GM18507 (cell line): ENCODE measurements at places on chromosomes 13 and 19.

DNA sequence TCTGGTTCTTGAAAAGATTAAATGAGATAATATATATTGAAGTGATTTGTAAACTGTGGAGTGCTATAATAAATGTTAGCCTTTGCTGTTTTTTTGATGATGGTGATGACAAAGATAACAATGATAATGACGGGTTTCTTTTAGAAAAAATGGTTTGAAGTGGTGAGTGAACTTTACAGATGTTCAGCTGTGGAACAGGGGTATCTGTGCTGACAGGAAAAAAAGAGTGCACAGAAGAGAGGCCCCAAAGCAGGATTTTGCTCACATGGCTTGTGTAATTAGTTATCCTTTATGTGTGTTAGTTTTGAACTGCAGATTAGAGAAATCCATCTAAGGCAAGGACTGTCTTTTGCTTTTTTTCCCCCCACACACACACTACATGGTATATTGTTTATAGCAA, 119.2 kb downstream of the CYSLTR2 start:
- no peak for DNase-seq

GRCh38 chr13:19181021-19181620, 503 bp downstream of the TUBA3C start:
- no peak for DNase-seq

- no peak for DNase-seq
Observed at GRCh38 chr13:33228648-33229445, 56.7 kb downstream of the STARD13 start.

DNA sequence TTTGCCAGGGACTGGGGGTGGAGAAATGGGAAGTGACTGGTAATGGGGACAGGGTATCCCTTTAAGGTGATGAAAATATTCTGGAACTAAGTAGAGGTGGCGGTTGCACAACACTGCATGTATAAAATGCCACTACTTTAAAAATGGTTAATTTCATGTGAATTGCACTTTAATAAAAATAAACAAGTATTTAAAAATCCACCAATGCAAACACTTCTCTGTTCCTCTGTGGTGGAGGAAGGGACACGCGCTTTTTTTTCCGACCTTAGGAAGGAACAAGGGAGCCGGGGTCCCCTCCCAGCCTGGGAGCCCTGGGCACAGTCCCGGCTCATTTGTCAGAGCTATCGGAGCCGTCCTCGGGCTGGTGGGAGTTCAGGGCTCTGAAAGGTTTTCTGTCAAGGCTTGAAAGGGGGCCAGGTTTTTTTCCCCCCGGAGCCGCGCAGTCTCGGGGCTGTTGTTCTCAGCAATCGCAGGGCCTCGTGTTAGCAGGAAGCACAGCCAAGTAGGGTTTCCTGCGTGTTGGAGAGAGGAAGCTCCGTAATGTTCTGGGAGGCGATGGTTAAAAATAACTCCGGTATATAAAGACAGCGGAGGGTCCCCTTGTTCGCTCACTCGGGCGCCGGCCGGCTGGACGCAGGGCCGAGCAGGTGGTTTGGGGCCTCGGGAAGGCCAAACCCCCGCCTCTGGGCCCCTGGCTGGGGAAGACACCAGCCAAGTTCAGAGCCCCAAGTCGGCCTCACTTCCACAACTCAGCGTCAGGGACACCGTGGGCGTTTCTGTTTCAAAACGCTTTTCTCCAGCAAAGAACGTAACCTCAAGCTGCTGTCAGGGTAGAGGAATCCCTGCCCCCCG, 41.2 kb upstream of the KLF2 start:
- no peak for DNase-seq

- DNase-seq, result no peak
Observed at GRCh38 chr19:32063601-32064000, 281.8 kb upstream of the ZNF507 start.

DNA sequence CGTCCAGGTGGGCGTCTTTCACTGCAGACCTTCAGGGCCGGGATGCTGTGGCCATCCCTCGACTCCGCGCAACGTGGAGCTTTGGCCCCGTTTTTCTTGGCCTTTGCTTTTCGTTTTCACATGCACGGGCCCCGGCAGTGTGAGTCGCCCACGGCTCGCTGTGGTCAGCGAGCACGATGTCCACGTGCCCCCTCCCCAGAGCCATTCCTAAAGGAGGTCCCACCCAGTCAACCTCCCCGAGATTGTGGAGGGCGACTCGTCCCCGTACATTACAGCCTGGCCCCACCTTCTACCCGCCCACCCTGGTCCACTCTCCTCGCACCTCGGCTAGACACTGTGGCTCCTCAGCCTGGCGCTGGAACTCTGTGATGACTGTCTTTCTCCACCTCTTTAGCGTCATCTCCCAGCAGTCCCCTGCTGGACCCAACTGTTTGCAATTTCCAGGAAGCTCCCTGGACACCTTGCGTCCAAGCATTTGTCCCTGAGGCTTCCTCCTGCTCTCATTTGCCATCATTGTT, 405 bp downstream of the ZNF446 start:
- no peak for DNase-seq

DNA sequence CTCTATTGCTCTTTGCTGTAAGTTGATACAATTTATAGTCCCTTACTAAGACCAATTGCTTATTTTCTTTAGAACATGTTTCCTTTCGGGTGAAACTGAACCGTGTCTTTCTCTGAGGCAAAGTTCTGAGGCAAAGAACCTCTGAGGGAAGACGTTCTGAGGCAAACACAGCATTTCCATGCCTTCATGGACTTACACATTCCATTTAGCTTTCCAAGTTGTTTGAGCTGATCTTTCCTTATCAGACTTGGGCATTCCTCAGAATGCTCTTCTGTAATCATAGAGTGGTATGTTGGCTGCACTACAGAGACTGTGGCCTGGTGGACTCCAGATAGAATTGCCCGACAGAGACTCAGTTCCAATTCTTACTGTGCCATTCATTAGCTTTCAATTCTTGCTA, 579.1 kb downstream of the KCTD12 start:
- no peak for DNase-seq

DNA sequence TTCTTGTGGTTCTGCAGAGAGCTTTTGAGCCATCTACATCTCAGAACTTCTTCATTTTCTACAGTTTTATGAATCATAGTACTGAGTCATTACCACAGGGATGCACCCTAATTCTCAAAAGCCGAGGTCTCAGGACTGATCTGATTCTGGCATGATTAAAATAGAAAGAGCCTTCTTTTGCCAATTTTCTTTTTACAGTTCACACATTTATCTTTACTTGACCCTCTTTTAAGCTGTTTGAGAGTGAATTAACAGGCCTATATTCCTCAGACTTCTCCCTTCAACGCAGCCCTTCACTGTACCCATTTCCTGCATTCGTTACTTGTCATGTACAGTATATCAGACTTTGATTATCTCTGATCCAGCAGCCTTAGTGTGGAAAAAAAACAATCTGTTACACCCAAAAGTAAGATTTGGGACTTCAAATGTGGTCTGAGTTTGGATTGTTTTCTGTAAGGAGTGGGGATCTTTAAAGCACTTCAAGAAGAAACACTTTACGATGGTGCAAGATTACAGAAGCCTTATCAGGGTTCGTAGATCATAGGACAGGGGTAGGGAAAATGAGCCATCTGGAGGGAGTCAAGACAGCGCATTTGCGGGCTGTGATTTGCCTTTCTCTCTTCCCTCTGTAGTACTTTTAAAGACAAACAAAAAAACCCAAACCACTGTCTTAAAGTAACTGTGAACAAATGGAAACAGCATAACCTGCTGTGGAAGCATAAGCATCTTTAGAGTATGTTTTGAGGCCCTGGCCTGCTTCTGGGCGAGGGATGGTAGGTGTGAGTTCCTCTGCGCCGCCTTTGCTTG, 15.3 kb upstream of the GPR183 start:
- DNase-seq, result no peak

GRCh38 chr13:43303033-43303729, 279.8 kb downstream of the DNAJC15 start:
- DNase-seq, result no peak

DNA sequence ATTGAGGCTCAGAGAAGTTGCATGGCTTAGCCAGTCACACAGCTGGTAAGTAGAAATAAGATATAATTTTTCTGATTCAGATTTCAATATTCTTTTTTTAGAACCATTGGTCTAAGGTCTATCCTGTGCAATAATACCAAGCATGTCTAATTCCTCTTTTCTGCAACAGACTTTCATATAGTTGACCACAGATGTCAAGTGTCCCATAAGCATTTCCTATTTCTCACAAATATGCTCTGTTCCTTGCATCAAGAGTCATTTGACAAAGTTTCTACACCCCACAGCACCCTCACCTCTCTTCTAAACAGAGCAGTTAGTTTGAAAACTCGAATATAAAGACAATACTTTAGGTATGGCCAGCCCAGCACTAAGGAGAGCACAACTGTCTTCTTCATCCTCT, 26.8 kb upstream of the SACS start:
- peak; percentile 11 for DNase-seq

DNA sequence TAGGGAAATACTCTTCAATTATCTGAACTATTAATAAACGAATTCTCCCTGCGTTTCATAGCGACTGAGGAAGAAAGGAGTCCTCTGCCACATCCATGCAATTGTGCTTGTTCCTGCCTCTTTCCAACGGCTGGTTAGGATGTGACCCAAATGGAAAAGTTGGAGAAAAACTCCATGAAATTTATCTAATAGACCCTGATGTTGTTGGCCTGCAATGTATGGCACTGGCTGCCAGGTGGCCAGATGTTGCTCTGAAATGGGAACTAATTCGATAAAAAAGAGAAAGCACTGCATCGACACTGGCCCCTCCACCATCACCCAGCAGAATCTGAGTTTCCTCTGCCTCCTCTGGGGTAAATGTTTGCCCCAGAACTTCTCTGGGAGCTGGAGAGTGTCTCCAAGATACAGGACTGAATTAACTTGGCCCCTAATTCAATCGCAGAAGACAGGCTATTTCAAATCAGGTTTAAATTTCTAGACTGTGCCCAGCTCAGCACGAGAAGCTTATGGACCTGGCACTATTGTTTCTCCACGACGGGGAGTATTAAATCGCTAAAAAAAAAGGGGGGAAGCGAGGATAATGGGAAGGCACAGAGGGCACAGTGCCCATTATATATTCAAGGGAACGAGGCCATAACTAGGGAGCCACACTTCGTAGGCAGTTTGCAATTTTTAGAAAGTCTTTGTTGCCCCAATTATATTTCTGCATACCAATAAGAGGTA, 103.9 kb downstream of the ZIC5 start:
- DNase-seq, result no peak

DNA sequence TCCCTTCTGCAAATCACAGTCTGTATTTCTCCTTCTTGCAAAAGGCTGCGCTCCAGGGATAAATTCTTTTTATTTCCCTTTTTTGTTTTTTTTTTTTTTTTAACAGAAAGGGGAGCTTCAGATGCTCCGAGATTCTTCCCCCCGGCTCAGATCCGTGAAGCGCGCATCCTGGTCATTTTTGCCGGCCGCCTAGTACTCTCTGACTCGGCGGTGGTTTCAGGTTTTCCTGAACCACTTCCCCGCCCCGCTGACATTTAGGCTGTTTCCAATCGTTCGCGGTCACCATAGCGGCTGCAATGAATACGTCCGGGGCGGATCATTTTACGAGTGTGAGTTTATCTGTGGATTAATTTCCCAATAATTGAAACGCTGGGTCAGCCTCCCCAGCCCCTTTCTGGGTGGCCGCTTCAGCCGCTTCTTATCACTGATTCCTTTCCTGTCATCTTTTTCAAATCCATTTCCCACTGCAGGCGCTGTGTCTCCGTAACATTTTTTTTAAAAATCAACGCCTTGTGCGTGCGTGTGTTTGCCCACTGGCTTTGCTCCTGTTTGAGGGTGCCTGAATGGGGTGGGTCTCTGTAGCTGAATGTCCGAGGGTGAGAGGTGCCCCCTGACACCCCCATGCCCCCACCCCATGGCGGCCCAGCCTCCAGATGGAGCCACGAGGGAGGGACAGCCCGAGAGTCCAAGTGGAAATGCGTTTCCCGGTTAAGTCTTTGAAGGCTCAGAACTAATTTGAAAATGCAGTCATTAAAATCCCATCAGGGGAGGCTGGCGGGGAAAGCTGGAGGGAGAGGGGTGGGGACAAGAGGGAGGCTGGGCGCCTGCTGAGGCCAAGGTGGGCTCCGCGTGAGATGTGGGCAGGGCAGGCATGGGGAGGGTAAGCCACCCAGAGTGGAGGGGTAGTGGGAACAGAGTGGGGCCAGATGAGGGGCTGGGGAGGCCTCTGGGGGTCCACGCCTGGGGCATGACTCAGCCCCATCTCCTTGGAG, 10.6 kb downstream of the ONECUT3 start:
- no peak for DNase-seq

DNA sequence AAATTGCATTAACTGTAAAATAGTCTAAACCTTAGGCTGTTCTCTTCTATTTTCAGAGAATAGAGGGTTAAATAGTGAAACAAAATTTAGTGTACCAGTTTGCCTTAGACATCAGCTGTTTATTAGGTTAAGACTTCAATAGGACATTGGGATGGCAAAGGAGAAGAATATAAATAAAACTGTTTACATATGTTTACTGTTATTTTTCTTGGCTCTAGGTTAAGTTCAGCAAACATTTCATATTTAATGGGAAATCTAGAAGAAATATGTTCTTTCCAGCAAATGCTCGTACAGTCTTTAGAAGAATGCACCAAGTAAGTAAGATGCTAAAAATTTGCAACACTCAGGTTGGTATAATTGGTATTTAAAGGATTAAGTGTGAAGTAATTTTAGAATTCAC, 76.5 kb upstream of the TEX29 start:
- no peak for DNase-seq

DNA sequence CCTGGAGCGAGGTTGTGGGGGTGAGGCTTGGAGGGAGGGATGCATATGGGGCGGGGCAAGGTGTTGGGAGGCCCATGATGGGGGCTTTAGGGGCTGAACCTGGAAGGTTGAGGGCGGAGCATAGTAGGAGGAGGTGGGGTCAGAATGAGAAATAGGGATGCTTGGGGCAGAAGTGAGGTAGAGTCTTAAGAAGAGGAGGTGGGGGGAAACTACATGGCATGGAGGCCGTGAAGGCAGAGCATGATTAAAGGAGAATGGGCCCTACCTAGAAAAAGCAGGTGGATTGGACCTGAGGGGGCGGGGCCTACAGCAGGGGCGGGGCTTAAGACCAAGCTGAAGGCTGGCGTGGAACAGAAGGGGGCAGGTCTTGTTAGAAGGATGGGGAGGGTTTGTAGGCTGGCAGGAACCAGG, 799 bp downstream of the NR1H2 start:
- DNase-seq, result no peak

DNA sequence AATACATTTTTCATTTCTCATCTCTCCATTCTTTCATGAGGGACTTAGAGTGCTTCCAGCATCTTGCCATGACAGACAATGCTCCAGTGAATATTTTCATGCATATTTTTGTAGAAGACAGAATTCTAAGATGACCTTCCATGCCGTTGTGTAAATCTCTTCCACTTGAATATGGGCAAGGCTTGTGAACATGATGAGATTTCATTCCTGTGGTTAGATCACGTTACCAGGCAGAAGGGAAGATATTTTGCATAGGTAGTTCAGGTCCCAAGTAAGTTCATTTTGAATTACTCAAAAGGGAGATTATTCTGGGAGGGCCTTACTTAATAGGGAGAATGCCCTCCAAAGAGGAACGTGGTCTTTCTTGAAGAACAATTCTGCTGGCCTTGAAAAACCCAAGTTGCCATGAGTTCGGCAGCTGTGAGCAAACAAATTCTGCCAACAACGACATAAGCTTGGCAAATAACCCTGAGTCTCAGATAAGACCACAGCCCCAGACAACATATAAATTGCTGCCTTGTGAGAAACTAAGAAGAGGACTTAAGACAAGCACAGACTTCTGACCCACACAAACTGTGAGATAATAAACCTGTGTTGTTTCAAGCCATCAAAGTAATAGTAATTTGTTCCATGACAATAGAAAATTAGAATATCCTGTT, 400.5 kb upstream of the GPC6 start:
- no peak for DNase-seq
